ENCODE measurements at places on chromosomes 7 and 10. TPM values are rescaled to one million over a fixed set of nuclear protein-coding genes. Genes with fewer than 3 reads are reported as not detected.

DNA sequence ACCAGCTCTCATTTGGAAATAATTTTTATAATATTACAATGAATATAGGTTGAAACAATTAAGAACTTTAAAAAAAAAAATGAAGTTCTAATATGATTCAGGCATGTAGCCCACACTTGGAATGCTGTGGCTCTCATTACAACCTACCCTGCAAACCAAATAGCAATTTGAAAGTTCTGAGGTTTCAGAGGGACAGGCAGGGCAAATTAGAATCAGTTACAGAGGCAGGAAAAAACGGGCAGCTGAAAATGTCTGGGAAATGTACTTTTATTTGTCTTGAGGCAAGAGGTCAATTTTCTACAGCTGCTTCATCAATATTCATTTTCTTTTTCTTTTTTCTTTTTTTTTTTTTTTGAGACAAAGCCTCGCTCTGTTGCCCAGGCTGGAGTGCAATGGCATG, 95.3 kb downstream of the PIP4K2A start:
- no peak for DNase-seq

DNA sequence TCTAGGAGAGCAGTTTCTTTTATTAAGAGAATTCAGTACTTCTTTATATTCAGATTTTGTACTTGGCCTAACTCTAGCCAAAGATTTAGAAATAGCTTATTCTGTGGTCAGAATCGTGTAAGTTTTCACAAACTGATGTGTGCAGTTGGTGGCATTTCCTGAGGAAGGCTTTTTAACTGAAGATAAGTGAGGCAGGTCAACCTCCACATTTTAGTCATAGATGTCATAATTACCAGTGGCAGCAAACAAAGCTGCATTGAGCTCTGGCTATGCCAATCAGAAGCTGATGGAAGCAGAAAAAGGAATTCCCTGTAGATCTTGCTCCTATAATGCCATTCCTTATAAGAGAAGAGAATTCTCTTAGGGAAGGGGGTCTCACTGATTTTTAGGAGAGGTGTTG, 141.3 kb upstream of the SP8 start:
- no peak for DNase-seq

DNA sequence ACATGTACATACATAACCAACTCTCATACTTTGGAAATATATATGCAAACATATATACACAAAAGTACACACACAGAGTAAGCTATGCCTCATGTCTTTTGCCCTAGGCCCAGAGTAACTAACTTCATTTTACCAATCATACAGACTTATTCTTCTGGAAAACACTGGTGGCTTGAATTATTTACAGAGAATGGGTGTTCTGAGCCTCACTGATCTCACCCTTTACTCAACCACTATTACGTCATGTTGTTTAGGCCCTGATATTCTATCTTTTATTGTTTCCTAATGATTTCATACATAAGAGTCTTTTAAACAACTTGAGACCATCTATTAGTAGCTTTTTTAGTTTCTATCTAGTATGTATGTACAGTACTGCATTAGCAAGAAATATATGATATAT, 43.0 kb downstream of the ANK3 start:
- DNase-seq = no peak

DNA sequence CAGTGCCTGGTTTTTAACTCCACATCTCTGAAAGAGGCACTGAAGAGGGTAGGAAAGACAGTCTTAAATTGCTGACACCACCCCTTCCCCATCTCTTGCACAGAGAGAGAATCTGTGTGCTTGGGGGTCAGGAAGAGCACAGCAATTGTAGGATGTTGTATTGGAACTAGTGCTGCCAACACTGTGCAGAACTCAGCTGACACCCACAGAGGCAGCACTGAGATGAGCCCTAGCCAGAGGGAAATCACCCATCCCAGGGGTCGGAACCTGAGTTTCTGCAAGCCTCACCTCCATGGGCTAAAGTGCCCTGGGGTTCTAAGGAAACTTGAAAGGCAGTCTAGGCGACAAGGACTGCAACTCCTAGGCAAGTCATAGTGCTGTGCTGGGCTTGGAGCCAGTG, 11.0 kb upstream of the TNKS2 start:
- DNase-seq = no peak

DNA sequence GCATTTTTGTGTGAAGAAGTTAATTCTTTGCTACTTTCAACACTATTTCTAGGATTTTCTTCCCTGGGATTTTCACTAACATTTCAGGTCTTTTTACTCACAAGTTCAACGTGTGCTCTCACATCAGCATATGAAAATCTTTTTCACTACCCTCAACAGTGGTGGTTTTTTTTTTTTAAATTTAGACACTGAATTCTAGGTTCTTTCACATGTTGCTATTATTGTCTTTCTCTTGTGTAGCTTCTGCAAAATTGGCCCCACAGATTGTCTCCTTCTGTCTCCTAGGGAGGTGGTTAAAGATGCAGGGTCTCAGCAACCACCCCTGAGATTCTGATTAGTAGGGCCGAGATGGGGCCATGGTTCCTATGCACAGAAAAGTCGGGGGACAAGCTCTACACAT, 165.0 kb upstream of the GPR26 start:
- DNase-seq = no peak

DNA sequence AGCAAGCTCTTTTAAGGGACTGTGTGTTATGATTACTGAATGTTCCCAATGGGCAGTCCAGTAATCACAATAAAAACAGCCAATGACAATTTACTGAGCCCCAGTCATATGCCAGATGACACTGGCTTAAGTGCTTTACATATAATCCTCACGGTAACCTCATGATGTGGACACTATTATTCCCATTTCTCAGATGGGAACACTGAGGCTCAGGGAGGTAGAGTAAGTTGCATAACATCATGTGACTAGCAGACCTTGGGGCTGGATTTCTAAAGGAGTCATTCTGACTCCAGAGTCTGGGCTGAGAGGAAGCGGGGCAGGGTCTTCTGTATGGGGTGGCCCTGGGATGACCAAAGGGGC, 7.6 kb upstream of the RBM20 start:
- DNase-seq = no peak

- DNase-seq = no peak
Observed at GRCh38 chr7:40507166-40507565, 372.4 kb downstream of the SUGCT start.

DNA sequence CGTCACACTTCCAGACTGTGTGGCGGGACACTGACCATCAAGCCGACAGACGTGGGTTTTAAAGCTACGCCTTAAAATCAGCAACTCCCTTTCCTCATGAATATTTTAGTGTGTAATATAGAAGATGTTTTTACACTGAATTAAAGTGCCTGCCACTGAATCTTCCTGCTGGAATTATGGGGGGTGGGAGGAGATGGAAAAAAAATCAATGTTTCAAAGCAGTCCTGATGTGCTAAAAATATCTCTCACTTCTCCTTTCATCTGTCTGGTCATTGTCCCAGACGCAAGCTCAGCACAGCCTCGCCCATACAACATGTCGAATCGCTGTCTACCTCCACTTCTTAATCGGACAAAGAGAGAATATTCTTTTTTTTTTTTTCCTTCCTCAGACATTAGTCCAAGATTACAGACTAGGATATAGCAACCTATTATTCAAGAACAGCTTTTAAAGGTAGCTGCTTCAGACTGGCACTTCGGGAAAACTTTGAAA, 165.1 kb upstream of the KLF14 start:
- no peak for DNase-seq

DNA sequence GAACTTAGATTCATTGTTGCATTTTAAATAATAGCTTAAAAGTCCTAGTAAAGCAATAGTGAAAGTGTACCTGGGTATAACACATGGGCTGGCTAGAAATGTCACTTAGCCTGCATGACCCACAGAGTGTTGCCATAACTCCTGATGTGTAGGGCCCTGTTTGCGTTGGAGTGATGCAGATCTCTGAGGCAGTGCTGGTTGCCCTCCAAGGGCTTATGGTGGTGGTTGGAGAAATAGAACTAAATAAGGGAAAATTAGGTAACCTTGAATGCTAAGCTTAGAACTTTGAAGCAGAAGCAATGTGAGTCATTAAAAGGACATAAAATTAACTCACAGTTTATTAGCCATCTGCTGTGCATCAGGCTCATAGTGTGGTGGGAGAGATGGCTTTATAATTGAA, 105.7 kb downstream of the CCNY start:
- DNase-seq = no peak

GRCh38 chr7:141113131-141113530, 39.3 kb downstream of the TMEM178B start:
- no peak for DNase-seq

The SLC13A1 gene
- 0.40 TPM for total RNA-seq

The LRGUK gene
- 0.69 TPM for total RNA-seq

The COL13A1 gene
- 1.0 TPM for total RNA-seq

Measured in colonic mucosa (tissue), 4 donors.